ENCODE measurements at places on chromosomes 5 and 9.

DNA sequence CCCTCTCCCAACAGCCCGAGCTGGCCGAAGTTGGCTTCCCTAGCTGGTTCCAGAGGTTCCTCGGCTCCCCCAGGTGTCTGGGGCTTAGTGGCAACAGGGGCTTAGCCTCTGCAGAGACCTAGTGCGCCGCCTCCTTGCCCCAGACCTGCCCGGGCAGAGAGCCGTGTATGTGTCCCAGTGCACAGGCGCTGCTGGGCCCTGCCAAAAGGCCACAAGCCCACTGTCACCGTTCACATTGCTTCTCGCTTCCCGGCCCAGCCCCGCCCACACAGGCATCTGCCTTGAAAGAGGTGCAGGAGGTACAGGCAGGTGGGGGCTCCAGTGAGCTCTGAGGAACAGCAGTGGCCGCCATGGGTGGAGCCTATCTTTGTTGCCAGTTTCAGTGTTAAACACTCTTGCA is 2.5 kb upstream of the CACFD1 start:
- DNase-seq = no peak

- peak; percentile 33 for DNase-seq
Observed at GRCh38 chr5:75734913-75735789, 17.9 kb upstream of the POC5 start.

DNA sequence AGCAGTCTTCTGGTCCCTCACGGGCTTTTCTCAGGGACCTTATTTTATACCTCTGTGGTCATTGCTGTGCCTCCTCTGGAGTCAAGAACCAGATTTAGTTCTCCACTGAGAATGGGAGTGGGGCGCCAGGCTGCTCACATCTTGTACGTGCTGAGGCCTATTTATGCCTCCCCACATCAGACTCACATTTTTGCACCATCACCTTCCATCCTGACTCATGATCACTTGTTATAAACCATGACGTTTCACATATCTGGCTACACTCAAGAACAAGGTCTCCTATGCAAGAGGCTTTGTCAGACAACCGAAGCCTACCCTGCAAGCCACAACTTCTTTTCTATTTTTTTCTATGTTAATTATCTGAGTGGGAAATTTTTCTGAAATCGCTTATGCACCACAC is 10.7 kb downstream of the PRUNE2 start:
- no peak for DNase-seq

- no peak for DNase-seq
Observed at GRCh38 chr5:169185626-169186025, 115.3 kb downstream of the SLIT3 start.

DNA sequence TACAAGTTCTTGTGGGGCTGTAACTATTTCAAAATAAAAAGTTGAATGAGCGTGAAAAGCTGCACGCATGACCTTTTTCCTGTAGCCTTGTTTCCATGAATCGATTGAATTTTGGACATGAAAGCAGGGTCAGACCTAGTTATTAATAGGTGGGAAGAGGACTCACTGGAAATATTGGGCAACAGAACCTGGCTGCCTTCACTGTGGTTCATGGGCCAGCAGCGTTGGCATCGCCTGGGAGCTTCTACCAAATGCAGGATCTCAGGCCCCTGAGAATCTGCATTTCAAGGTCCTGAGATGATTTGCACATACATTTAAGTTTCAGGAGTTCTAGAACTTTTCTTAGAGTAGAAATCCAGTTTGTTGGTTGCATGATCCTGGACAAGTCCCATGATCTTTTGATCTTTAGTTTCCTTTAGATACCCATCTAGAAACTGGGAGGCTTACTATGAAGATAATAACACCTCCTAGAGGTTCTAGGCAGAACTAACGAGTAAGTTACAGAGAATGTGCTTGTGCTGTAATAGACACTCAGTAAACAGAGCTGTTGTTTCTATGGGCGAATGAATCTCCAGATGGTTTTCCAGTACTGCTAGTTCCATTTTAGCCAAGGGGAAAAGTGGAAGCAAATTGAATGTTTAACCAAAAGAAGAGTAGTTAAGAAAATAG is 12.4 kb downstream of the ANKRD33B start:
- no peak for DNase-seq

GRCh38 chr5:18314192-18314778 is 680.0 kb downstream of the TAF11L14 start:
- DNase-seq = peak; percentile 28

DNA sequence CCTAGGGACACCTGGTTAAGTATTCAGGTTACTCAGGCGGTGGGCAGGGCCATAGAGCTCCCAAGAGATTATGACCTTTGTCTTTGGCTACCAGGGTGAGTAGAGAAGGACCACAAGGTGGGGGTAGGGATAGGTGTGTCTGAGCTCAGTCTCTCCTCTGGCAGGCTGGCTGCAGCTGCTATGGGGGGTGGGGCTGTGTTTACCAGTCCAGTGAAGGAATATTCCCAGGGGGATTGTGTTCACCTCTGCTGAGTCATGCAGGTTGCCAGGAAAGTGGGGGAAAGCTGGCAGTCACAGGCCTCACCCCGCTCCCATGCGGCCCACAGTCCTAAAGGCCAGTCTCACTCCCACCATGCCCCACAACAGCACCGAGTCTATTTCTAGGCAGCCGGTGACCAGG is 53.6 kb upstream of the POU5F2 start:
- DNase-seq = no peak

GRCh38 chr9:18255747-18256146 is 218.2 kb upstream of the ADAMTSL1 start:
- DNase-seq = no peak

DNA sequence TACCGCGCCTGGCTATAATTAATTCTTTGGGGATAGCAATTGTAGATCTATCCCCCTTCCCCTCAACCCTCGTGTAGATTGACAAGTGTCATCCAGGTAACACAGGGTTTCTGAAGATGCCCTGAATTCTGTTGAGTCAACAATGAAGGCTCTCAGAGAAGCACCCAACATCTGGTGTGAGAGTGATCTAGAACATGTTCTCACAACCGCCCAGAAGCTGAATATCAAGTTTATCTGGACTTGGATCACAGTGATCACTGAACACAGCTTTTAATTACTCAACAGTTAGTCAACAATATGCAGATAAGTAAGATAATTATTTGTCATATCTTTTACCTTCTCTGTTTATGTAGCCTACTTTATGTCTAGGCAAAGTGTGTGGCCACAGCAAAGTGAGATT is 204.2 kb upstream of the RGMB start:
- DNase-seq = no peak

DNA sequence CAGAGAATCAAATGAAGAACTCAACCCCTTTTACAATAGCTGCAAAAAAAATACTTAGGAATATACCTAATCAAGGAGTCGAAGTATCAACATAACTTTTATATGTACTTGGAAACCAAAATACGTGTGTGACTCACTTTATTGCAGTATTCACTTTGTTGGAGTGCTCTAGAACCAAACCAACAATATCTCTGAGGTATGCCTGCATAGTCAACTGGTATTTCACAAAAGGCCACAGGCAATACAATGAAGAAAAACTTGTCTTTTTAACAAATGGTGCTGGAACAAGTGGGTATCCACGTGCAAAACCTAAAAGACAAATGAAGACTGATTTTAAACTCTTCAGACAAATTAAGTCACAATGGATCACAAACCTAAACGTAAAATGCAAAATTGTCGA is 385.7 kb downstream of the TLE1 start:
- DNase-seq = no peak

DNA sequence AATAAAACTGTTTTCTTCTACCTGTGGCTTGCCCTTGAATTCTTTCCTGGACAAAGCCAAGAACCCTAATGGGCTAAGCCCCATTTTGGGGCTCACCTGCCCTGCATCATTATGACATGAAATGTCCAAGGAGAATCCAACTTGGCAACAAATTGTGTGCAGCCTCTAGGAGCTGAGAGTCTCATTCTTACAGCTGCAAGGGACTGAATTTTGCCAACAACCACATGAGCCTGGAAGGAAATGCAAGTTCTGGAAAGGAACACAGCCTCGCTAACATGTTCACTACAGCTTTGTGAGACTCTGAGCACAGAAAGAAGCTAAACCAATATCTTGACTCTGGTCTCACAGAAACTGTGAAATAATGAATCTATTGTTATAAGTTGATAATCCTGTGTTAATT is 94.8 kb upstream of the CDH12 start:
- DNase-seq = no peak

DNA sequence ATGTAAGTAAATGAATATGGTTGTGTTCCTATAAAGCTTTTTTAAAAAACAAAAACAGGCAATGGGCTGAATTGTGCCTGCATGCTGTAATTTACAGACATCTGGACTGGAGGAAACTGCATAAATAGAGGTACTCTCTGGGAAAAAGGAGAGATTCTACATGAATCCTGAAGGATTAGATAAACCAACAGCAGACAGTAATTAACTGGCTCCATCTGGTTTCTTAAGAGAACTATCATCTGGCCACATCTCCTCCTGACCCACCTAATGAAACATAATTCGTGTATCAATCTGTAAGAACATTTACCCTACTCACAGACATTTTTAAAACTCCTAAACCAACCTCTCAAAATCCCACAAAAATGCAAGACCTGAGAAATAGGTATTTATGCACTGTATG is 528.1 kb upstream of the ST8SIA4 start:
- no peak for DNase-seq

DNA sequence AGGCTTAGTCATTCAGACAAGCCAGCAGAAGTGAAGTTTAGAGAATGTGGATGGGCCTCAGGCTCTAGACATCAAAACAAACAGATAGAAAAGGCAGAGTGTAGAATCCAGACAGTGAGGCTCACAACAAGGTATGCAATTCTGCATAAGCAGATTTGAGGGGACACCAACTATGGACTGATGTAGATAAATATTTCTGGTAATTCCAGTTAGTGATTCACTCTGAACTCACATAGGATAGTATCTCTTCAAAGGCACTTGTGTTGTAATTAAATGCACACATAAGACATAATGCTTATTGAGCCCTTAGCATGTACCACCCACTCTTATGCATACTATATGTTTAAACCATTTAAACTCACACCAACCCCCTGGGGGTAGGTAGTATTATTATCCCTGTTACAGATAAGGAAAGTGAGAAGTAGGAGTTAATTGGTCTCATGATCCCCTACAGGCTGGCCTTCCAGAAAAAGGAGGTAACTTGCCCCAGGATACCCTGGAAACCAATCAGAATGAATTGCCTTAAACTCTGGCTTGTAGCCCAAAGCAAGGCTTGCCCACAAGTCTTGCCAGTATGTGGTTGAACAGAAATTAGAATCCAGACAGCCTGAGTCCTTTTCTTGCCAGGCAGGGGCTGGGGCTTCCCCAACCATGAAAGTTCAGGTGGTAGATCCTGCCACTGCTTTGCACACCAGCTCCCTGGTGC is 39.5 kb upstream of the HSPB3 start:
- no peak for DNase-seq

DNA sequence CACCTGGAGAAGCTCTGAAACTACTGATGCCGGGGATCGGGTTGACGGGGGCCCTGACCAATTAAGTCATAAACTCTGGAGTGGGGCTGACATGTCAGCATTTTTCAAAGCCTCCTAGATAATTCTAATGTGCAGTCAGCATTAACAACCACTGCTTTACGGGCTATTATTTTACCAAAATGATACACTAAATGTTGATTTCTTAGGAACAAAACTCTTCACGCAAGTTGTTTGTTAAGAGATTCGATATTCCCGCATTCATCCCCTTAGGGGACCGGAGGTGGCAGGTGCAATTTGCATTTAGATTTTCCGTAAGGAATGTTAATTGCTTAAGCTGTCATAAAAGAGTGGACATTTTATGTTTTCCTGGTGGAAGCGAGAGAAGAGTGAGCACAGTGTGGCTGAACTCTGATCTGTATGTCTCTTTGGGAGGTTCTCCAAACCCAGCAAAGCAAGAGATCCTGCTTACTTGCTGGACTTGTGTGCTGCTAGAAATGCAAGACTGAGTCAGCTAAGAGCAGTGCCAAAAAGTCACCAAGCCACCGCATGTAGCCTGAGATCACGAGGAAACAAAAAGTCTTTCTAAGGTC is 77.6 kb downstream of the UGCG start:
- DNase-seq = peak; percentile 50

DNA sequence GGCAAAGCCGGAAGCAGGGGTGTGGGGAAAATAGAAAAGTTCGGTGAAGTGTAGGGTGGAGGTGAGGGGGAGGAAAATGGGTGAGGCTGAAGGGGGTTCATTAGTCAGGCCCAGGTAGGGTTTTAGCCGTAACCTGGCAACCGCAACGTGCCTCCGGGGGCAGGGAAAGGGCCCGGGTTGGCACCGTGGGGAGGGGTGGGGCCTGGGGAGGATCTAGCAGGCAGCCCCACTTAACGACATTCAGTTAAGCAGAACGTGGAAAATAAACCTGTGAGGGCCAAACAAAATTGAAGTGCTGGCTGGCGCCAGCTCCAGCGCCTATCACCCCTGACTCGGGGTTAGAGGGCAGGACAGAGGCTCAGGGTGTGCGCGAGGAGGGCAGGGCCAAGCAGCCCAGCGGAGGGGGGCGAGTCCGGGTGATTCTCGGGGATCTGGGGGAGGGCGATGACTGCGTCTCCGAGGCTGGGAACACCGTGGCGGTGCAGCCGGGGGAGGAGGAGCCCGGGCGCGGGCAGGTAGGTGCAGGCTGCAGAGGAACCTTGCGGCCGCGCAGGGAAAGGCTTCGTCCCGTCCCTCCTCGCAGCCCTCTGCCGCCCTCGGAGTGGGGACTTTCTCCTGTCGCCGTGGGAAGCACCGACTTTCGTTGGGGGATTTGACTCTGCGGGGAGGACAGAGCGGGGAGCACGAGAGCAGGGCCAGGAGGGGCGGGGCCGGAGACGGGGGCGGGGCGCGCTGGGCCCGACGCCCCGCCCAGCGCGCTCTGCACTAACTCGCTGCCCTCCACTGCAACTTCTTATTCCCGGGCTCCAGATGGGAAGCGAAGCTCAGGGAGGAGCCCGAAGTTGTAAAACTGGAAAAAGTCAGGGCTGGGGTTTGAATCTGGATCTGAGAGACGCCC is 5.1 kb downstream of the RGS14 start:
- DNase-seq = no peak

DNA sequence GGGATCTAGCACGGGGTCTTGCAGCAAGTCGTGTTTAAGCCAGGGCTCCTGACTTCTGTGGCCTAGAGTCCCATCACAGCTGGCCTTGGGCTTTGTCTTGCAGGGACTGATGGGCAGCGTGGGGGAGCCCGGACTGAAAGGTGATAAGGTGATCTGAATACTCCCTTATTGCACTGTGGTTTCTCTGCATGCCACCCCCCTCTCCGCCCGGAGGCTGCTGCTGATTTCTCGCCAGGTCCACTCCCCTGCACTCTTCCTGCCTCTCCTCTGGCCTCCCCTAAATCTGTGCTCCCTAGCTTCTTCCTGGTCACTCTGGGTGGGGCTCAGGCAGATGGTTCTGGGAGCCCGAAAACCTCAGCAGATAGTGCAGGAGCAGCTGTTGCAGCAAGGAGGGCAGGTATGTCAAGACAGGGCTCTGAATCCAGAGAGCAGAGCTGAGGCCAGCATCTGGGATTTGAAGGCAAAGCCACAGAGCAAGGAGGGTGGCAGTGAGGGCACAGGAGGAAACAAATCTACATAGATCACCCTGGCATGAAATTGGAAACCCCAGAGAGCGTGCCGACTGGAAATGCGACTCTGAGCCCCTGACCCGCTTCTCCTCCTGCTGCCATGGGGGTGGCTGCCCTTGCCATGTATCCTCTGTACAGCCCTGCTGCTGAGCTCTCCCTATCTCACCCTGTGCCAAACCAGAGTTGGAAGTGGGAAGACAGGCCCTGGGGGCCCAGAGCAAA is 76.5 kb downstream of the COL27A1 start:
- no peak for DNase-seq

GRCh38 chr9:125089331-125089730 is 54.0 kb downstream of the SCAI start:
- no peak for DNase-seq

Data from dermis microvascular lymphatic vessel endothelial cell (primary cell).